Upper lobe of left lung (tissue), 6 donors: ENCODE measurements at places on chromosomes 11 and 22. TPM values are rescaled to one million over a fixed set of nuclear protein-coding genes. Genes with fewer than 3 reads are reported as not detected.
A peak's percentile ranks its signal among the peaks of the same experiment; 100 is the strongest.

- H3K27ac ChIP-seq, result no peak overlapping the region
- H3K27me3 ChIP-seq, result no peaks in the 10 kb centered on the region
- H3K4me3 ChIP-seq, result no peak overlapping the region
- DNase-seq, result no peak
- H3K4me1 ChIP-seq, result no peaks in the 10 kb centered on the region
- no peaks in the 10 kb centered on the region for H3K36me3 ChIP-seq
Observed at GRCh38 chr22:32685512-32685911, 116.0 kb upstream of the TIMP3 start.

Gene UCP3
- total RNA-seq, result 5.2 TPM

- H3K36me3 ChIP-seq, result no peaks in the 10 kb centered on the region
- H3K4me3 ChIP-seq, result no peak overlapping the region
- no peaks in the 10 kb centered on the region for H3K27me3 ChIP-seq
- no peak for DNase-seq
- H3K27ac ChIP-seq, result no peak overlapping the region
- H3K4me1 ChIP-seq, result no peaks in the 10 kb centered on the region
Observed at GRCh38 chr22:49534386-49534785, 293.3 kb downstream of the BRD1 start.

Gene CALCA
- not detected for total RNA-seq

DNA sequence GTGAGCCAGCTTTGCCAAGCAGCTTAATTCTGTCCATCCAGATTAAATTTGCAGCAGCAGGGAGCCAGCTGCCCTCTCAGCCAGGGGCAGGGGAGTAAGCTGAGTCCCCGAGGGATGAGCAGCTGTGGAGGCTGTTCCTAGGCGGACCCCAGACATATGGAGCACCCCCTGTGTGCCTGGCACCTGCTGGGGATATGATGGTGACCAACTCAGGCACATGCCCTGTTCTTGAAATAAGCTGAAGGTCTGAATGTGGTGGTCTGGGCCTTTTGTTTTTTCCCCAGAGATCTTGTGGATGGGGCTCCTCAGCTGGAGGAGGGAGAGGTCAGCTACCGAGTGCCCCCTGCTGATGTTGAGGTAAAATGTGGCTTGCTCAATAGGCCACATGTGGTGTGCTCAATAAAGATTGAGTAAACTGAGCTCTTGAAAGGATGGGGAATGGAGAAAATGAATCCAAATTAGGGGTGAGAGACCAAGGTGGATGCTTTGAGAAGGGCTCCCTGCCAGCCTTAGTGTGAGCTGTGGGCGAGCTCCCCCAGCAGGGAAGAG, 103.3 kb upstream of the NNMT start:
- H3K36me3 ChIP-seq, result peaks cover 19% of the 10 kb centered on the region
- peaks cover 54% of the 10 kb centered on the region for H3K4me1 ChIP-seq
- H3K27ac ChIP-seq, result peak overlapping the region; percentile 21
- H3K27me3 ChIP-seq, result no peaks in the 10 kb centered on the region
- no peak overlapping the region for H3K4me3 ChIP-seq

DNA sequence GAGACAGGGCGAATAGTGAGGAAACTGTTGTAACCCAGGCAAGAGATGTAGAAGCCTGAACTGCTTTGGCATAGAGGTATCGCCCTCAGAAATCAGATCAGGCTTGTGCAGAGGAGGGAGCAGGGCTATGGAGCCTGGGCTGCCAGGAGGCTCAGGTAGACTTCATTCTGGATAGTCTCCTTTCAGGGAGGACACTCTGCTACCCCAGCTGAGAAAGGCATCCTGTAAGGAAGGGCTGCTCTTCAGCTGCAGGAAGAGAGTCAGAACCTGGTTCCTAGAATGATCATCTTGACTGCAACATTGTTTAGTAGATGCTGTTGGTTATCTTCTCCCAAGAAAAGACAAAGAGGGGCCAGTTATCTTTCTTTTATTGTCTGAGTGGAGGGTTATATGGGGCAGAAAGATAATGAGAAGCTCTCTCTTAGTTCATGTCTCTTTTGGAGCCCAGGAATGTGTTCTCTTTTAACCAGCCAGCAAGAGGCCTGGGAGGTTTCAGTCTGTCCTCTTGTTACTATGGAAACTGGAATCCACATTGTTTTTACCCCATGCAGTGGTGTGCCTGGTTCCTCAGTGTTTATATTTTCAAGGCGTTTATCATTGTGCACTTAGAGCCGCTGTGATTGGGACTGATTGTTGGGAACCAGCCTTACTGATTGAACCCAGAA, 95.7 kb downstream of the STIM1 start:
- no peak overlapping the region for H3K4me3 ChIP-seq
- no peaks in the 10 kb centered on the region for H3K27me3 ChIP-seq
- peak overlapping the region; percentile 14 for H3K27ac ChIP-seq
- H3K4me1 ChIP-seq, result peaks cover 29% of the 10 kb centered on the region

Gene LSP1
- 58.2 TPM for total RNA-seq

DNA sequence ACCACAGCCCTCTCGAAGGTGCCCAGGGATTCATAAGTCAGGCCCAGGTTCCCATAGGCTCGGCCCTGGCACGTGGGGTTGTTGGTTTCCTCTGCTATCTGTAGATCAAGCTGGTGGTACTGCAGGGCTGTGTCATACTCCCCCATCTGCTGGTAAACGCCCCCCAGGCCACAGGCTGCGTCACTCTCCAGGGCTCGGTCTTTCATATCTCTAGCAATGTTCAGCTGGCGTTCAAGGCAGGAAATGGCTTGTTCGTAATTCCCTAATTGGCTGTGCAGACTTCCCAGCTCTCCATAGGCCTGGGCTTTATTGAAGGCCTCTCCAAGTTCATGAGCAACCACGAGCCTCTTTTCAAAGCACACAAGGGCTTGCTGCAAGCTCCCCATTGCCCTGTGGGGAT, 186.4 kb upstream of the PITPNB start:
- H3K36me3 ChIP-seq, result peaks cover 30% of the 10 kb centered on the region
- H3K27ac ChIP-seq, result no peak overlapping the region
- no peak for DNase-seq
- H3K4me1 ChIP-seq, result no peaks in the 10 kb centered on the region
- H3K4me3 ChIP-seq, result no peak overlapping the region

DNA sequence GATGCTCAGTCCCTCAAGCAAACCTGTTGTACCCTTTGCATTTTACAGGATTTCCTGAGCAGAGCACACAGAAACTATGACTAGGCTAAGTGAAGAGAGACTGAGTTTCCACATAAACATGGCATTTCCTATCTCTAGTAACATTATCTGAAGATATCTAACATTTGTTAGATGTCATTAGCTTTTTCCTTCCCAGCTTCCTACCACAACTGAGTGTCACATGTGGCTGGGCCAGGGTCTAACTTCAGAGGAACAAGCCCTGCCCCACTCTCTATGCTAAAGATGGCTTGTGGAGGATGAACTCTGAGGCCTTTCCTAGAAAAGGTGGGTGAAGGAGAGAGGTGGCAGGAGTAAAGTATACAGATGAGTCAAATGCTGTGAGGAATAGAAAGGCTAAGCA, 16.5 kb downstream of the C22orf42 start:
- no peaks in the 10 kb centered on the region for H3K27me3 ChIP-seq
- no peak overlapping the region for H3K27ac ChIP-seq
- H3K36me3 ChIP-seq, result no peaks in the 10 kb centered on the region
- DNase-seq, result no peak

Gene FERMT3
- 119 TPM for total RNA-seq

GRCh38 chr11:43268786-43269185, 43.0 kb upstream of the API5 start:
- H3K27me3 ChIP-seq, result no peaks in the 10 kb centered on the region
- no peak overlapping the region for H3K27ac ChIP-seq
- no peak for DNase-seq
- H3K4me3 ChIP-seq, result no peak overlapping the region

- H3K4me1 ChIP-seq, result no peaks in the 10 kb centered on the region
- H3K36me3 ChIP-seq, result no peaks in the 10 kb centered on the region
- H3K27ac ChIP-seq, result no peak overlapping the region
- H3K4me3 ChIP-seq, result no peak overlapping the region
Observed at GRCh38 chr11:108897071-108897481, 232.2 kb downstream of the DDX10 start.

Gene MS4A12
- total RNA-seq, result not detected

DNA sequence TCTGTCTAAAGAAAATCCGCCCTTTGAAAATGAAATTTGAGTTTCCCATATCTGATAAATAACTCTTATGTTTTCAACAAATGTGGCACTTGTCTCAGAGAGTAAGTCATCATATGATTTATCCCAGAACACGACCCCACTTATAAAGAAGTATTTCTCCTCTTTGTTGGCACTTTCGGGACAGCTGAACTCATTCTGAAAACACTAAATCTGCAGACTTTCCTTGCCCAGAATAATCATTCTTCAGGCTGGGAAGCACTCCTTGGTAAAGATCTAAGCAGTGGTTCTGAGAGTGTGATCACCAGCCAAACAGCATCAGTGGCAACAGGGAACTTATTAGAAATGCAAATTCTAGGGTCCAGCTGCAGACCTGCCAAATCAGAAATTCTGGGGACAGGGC, 532.2 kb upstream of the API5 start:
- H3K4me3 ChIP-seq, result no peak overlapping the region
- no peak overlapping the region for H3K27ac ChIP-seq
- H3K27me3 ChIP-seq, result no peaks in the 10 kb centered on the region

GRCh38 chr11:76642341-76642740, 28.2 kb downstream of the LRRC32 start:
- no peaks in the 10 kb centered on the region for H3K27me3 ChIP-seq
- H3K4me3 ChIP-seq, result no peak overlapping the region
- DNase-seq, result no peak
- H3K27ac ChIP-seq, result no peak overlapping the region
- H3K4me1 ChIP-seq, result peaks cover 12% of the 10 kb centered on the region

Gene LMO1
- total RNA-seq, result not detected

Gene B3GAT1
- 1.0 TPM for total RNA-seq

DNA sequence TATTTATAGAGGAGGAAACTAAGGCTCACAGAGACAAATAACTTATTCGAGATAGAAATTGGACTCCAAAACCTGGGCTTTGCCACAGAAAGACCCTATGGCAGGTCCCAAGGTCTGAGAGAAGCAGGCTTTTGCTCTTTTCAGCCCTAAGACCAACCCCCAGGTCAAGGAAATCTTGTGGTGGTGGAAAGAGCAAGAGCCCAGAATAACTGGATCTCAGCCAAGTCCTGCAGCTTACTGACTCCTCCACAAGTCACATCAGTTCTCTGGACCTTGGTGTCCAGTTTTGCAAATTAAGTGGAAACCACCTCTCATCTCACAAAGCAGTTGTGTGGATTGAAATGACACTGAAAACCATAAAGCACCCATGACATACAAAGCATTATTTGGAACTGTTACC, 122.2 kb downstream of the C11orf58 start:
- H3K36me3 ChIP-seq, result no peaks in the 10 kb centered on the region
- no peak overlapping the region for H3K4me3 ChIP-seq
- H3K4me1 ChIP-seq, result no peaks in the 10 kb centered on the region
- no peak overlapping the region for H3K27ac ChIP-seq
- no peaks in the 10 kb centered on the region for H3K27me3 ChIP-seq

DNA sequence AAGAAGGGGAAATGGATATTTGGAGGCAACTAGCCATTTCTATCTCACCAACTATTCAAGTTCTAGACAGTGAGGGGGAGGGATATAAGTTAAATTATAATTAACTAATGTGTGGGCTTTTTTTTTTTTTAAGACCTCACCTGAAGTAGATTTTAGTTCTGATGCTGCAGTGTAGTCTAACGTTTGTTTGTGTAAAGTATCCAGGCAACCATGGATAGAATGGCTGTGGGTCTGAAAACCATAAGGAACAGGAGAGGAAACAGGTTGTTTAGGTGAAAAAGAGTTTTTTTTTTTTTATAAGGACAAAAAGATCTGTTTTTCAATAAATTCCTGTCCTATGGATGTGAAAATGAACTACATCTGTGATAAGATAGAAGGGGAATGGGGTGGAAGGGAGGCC, 262.4 kb upstream of the PLET1 start:
- no peak overlapping the region for H3K4me3 ChIP-seq
- no peak overlapping the region for H3K27ac ChIP-seq
- H3K36me3 ChIP-seq, result no peaks in the 10 kb centered on the region
- no peaks in the 10 kb centered on the region for H3K27me3 ChIP-seq

GRCh38 chr11:425301-425700, 10.5 kb upstream of the SIGIRR start:
- no peak for DNase-seq
- H3K27me3 ChIP-seq, result no peaks in the 10 kb centered on the region
- no peaks in the 10 kb centered on the region for H3K36me3 ChIP-seq
- no peak overlapping the region for H3K27ac ChIP-seq

Gene TMPRSS6
- total RNA-seq, result 1.8 TPM
